ENCODE measurements at places on chromosomes 12 and 14. TPM values are rescaled to one million over a fixed set of nuclear protein-coding genes. Genes with fewer than 3 reads are reported as not detected.
A peak's percentile ranks its signal among the peaks of the same experiment; 100 is the strongest.

Gene ANKS1B
- not detected for total RNA-seq

Gene MFAP5
- not detected for total RNA-seq

Gene FRMD6
- 3.0 TPM for total RNA-seq

Gene NGB
- not detected for total RNA-seq

Gene STXBP6
- total RNA-seq: not detected

Gene LRP1
- 0.45 TPM for total RNA-seq

Gene VASH1
- 1.9 TPM for total RNA-seq

Gene POU6F1
- total RNA-seq: 5.3 TPM

Gene SLC8B1
- total RNA-seq: 28.3 TPM

Gene ALDH1L2
- total RNA-seq: 0.22 TPM

DNA sequence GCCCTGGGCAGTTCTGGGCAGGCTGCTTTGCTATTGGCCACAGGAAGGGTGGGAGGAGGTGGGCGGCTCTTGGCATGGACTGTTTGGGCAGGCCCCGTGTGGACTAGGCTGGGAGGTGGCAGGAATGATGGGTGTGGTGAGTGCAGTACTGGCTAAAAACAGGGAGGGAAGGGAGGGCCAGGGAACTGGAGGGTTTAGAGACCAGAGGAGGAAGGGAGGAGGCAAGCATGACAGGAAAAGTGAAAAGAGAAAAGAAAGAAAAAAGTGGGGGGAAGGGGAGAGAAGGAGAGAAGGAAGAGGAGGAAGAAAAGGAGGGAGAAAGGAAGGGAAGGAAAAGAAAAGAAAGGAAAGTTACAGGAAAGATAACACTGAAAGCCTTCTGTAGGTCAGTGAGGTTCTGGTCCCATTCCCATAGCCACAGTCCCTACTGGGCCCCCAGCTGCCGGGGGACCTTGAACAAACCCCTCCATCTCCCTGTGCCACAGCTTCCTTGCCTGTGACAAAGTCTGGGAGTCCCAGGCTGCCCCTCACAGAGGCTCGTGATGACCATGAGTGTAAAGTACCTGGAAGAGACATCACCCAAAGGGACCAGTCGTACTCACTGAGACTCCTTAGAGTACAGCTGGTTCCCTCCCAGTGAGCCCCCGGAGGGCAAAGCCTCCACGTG is 1.1 kb upstream of the C14orf132 start:
- H3K4me3 ChIP-seq: no peak overlapping the region
- H3K4me1 ChIP-seq: peaks cover 4% of the 10 kb centered on the region
- DNase-seq: no peak
- peaks cover 74% of the 10 kb centered on the region for H3K27me3 ChIP-seq

DNA sequence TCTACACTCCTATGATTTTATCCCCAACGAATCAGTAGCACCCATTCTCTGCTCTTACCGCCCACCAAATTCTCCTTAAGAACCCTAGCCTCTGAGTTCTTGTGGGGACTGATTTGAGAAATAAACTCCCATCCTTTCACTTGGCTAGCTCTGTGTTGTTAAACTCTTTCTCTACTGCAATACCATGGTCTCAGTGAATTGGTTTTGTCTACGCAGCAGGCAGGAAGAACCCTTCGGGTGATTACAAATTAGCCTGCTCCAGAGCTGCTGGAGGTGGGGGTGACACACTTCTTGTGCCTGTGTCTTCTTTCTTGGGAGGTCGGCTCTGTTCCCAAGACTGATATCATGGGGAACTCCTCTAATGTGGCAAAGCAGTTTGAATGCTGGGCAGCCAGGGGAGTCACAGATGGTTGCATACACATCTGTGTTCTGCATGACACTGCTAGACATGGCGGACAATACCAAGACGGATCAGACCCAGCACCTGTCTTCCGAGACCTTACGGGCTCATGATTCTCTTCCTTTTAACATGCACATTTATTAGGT is 1.6 kb upstream of the C1S start:
- no peak for DNase-seq
- no peak overlapping the region for H3K4me3 ChIP-seq
- no peak overlapping the region for H3K27ac ChIP-seq
- no peaks in the 10 kb centered on the region for H3K36me3 ChIP-seq
- peaks cover 19% of the 10 kb centered on the region for H3K27me3 ChIP-seq

- peak overlapping the region; percentile 95 for H3K27ac ChIP-seq
- no peak for DNase-seq
- H3K36me3 ChIP-seq: peaks cover 6% of the 10 kb centered on the region
These were observed 61.6 kb downstream of the PPP2R5C start for GRCh38 chr14:101823066-101823465.

GRCh38 chr14:56150645-56151345 is 32.6 kb downstream of the PELI2 start:
- no peaks in the 10 kb centered on the region for H3K36me3 ChIP-seq
- no peaks in the 10 kb centered on the region for H3K27me3 ChIP-seq
- H3K4me1 ChIP-seq: peaks cover 24% of the 10 kb centered on the region
- H3K27ac ChIP-seq: no peak overlapping the region
- DNase-seq: no peak
- no peak overlapping the region for H3K4me3 ChIP-seq

- H3K4me3 ChIP-seq: no peak overlapping the region
- DNase-seq: no peak
- H3K27me3 ChIP-seq: peaks cover 31% of the 10 kb centered on the region
- peaks cover 2% of the 10 kb centered on the region for H3K4me1 ChIP-seq
- H3K27ac ChIP-seq: no peak overlapping the region
- H3K36me3 ChIP-seq: no peaks in the 10 kb centered on the region
These were observed 1.3 kb upstream of the NGB start for GRCh38 chr14:77272261-77272660.

DNA sequence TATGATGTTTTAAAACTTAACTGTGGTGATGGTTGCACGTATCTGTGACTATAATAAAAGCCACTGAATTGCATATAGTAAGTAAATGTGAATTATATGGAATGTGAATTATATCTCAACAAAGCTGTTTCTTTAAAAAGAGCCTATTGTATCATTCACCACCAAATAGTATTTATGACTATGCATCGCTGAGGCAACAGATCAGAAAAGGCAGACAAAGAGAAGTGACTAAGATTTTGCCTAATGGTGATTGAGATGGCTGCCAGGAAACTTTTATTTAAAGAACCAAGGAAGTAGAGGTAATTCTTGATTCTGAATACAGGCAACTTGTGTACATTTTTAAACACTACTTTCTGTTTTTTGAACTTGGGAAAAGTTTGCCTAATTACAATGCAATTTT is 31.7 kb downstream of the DHRS7 start:
- H3K27ac ChIP-seq: no peak overlapping the region
- H3K27me3 ChIP-seq: no peaks in the 10 kb centered on the region
- no peak for DNase-seq
- peaks cover 5% of the 10 kb centered on the region for H3K4me1 ChIP-seq
- H3K36me3 ChIP-seq: peaks cover 19% of the 10 kb centered on the region

DNA sequence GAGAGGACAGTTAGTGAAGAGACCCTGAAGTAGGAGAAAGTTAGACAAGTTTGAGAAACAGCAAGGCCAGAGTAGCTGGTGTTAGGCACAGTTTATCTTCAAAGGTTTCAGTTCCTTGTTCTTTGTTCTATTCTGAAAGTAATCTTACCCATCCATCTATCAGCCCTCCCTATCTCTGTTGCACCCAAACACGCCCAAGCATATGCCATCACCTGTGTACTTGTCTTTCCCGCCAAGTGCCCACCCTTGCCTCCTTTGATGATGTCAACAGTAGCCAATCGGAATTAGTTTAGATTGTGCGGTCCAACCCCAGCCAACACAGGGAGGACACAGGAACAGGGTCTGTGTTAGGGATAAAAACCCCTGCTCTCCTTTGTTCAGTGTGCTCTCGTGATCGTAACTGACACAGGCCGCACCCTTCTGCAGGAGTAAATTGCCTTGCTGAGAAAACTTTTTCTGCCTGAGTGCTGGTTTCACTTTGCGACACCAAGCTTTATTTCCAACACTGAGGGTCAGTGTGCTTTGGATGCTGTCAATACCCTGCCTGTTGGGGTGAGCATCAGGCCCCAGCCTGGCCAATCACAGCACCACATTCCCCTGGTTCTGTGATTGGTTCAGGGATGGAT is 4.7 kb upstream of the TMEM229B start:
- H3K36me3 ChIP-seq: peaks cover 13% of the 10 kb centered on the region
- H3K27me3 ChIP-seq: no peaks in the 10 kb centered on the region
- DNase-seq: no peak
- H3K4me1 ChIP-seq: peaks cover 20% of the 10 kb centered on the region
- no peak overlapping the region for H3K4me3 ChIP-seq

- no peak for DNase-seq
- H3K27ac ChIP-seq: no peak overlapping the region
- no peaks in the 10 kb centered on the region for H3K4me1 ChIP-seq
- H3K27me3 ChIP-seq: peaks cover 9% of the 10 kb centered on the region
These were observed 2.7 kb upstream of the MYRFL start for GRCh38 chr12:69822201-69822860.

GRCh38 chr14:99791476-99792209 is 1.6 kb upstream of the EML1 start:
- H3K4me3 ChIP-seq: no peak overlapping the region
- no peak overlapping the region for H3K27ac ChIP-seq
- no peak for DNase-seq
- H3K36me3 ChIP-seq: no peaks in the 10 kb centered on the region
- H3K27me3 ChIP-seq: peaks cover 44% of the 10 kb centered on the region

DNA sequence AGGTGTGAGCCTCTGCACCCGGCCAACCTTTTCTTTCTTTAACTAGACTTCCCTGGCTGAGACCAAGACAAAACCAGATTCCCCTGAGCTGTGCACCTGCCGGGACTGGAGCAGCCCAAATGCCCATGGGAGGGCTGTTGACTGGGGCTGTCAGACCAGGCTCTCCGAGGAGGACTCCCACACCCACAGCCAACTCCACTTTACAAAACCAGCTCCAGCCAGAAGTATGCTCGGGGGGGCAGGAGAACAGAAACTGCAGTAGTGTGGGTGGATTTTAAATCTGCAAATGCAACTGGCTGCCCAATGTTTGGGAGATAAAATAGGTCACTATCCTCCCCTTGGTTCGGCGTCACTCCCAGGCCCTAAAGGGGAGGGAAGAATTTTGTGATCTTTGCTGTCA is 78.5 kb downstream of the VCPKMT start:
- H3K4me1 ChIP-seq: peaks cover 65% of the 10 kb centered on the region
- peak overlapping the region; percentile 85 for H3K4me3 ChIP-seq
- H3K27ac ChIP-seq: peak overlapping the region; percentile 99
- H3K36me3 ChIP-seq: peaks cover 6% of the 10 kb centered on the region
- H3K27me3 ChIP-seq: no peaks in the 10 kb centered on the region

GRCh38 chr12:7374423-7375144 is 69.4 kb downstream of the CD163L1 start:
- H3K27ac ChIP-seq: no peak overlapping the region
- H3K27me3 ChIP-seq: peaks cover 23% of the 10 kb centered on the region
- H3K36me3 ChIP-seq: no peaks in the 10 kb centered on the region
- H3K4me3 ChIP-seq: no peak overlapping the region
- no peak for DNase-seq

DNA sequence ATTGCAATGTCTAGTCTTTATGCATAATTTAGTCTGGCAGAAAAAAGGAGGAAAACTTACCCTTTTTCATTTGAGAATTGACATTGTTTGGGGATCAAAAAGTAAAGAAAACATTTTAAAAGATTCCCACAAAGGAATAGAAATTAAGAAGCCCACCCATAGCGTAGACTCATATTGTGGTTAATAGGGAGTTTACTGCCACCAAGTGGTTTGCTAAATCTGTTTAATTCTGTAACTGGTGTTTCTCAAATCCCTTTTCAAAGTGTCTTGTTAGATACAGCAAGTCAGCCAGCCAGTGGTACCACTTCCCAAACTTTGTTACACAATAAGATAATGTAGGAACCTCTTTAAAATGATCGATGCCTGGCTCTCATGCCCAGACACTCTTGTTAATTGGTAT is 180.3 kb downstream of the IPO8 start:
- no peaks in the 10 kb centered on the region for H3K4me1 ChIP-seq
- H3K36me3 ChIP-seq: no peaks in the 10 kb centered on the region
- no peak overlapping the region for H3K4me3 ChIP-seq
- H3K27me3 ChIP-seq: no peaks in the 10 kb centered on the region
- DNase-seq: no peak

- peak within 1 kb of the TSS; percentile 77 for H3K4me3 ChIP-seq
- H3K27ac ChIP-seq: no peak within 1 kb of the TSS
- H3K36me3 ChIP-seq: no peaks in the 10 kb centered on the region
- peak; percentile 82 for DNase-seq
- no peaks in the 10 kb centered on the region for H3K4me1 ChIP-seq
These were observed at the start of gene ERBB3 for GRCh38 chr12:56079723-56080555. Gene ERBB3 (plus strand): TSS chr12:56080165. CDS start chr12:56080301, 136 bp downstream.

- H3K36me3 ChIP-seq: no peaks in the 10 kb centered on the region
- no peak overlapping the region for H3K4me3 ChIP-seq
- H3K27ac ChIP-seq: no peak overlapping the region
- no peak for DNase-seq
- peaks cover 80% of the 10 kb centered on the region for H3K27me3 ChIP-seq
These were observed 124.8 kb downstream of the SAMD4A start for GRCh38 chr14:54691525-54692283.

DNA sequence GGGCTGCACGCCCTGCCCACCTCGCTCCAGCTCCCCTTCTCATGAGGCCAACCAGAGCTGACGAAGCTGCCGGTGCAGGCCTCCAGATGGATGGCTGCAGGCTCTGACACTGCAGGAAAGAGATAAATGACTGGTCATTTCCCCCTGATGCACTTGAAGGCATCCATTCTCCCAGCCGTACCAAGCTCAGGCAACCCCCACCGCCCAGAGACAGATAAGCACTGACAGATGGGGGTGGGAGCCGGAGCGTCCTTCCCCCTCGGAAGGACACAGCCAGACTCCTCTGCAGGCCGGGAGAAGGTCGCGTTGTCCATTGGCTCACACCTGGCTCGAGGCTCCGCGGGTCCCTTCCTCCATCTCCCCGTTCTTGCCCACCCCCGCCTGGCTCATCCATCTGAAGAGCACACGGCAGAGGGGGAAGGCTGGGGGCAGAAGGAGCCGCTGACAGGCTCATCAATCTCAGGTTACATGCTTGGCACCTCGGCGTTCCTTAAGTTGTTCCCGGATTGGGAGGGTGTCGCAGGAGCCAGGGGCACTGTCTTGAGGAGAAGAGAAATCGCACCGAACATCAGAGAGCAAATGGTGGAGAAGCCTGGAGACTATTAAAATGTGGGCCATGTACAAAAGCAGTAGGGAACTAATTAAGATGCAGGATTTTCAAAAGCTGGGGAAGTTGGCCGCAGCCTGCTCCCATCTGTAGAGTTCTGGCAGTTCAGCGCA is 151.6 kb downstream of the DPF3 start:
- H3K27me3 ChIP-seq: no peaks in the 10 kb centered on the region
- peaks cover 14% of the 10 kb centered on the region for H3K4me1 ChIP-seq
- no peak overlapping the region for H3K4me3 ChIP-seq
- no peaks in the 10 kb centered on the region for H3K36me3 ChIP-seq

- H3K27ac ChIP-seq: no peak overlapping the region
- no peak overlapping the region for H3K4me3 ChIP-seq
- no peaks in the 10 kb centered on the region for H3K4me1 ChIP-seq
- no peaks in the 10 kb centered on the region for H3K27me3 ChIP-seq
- DNase-seq: no peak
These were observed 190.2 kb downstream of the FSCB start for GRCh38 chr14:44316647-44317440.

GRCh38 chr12:25130741-25131188 is 64.2 kb downstream of the DNAI7 start:
- H3K27ac ChIP-seq: no peak overlapping the region
- H3K36me3 ChIP-seq: no peaks in the 10 kb centered on the region
- no peaks in the 10 kb centered on the region for H3K27me3 ChIP-seq
- DNase-seq: no peak

- H3K36me3 ChIP-seq: no peaks in the 10 kb centered on the region
- no peak overlapping the region for H3K4me3 ChIP-seq
- no peak for DNase-seq
These were observed 8.0 kb upstream of the BHLHE41 start for GRCh38 chr12:26132866-26133265.

GRCh38 chr12:114875313-114875712 is 191.3 kb upstream of the TBX3 start:
- H3K27ac ChIP-seq: no peak overlapping the region
- H3K27me3 ChIP-seq: no peaks in the 10 kb centered on the region
- H3K36me3 ChIP-seq: no peaks in the 10 kb centered on the region
- no peak for DNase-seq
- no peaks in the 10 kb centered on the region for H3K4me1 ChIP-seq
